ENCODE measurements at places on chromosomes 16 and 17.

GRCh38 chr16:31010585-31011325 lies at the start of gene STX1B:
Gene STX1B (minus strand): TSS chr16:31010638. CDS start chr16:31010396, 242 bp downstream.
- DNase-seq: peak; percentile 22

GRCh38 chr17:19302791-19303331 lies 59.7 kb downstream of the B9D1 start:
- DNase-seq: no peak

GRCh38 chr17:17351901-17352781 lies 49.0 kb downstream of the NT5M start:
- DNase-seq: no peak

DNA sequence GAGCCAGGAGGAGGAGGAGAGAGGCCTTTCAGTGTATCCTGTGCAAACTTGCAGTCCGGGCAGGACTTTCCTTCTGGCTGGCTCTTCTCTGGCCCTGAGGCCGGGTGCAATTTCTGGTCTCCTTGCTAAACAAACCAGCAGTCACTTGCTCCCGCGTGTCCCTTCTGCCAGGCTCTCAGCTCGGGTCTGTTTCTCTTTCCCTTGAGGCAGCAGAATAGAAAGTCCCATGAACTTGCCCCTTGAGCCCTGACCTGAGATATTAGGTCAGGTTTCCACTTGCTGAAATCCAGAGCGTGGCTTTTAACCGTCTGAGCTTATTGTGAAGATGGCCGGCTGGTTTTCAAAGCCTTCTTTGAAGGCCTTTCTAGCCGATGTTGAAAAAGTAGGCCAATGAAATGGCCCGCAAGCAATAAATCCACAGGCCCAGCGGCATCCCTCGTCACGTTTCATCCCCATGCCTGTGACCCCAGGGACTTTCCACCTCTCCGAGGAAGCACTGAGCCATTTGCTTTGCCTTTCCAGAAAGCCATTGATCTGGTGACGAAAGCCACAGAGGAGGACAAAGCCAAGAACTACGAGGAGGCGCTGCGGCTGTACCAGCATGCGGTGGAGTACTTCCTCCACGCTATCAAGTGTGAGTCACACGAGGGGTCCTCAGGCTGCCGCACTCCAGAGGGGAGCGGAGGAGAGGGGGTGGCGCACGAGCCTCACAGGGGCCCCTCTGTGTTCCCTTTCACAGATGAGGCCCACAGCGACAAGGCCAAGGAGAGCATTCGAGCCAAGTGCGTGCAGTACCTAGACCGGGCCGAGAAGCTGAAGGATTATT lies 4.5 kb downstream of the VPS4A start:
- DNase-seq: no peak

GRCh38 chr17:10633738-10634379 lies 23.2 kb downstream of the MYH3 start:
- no peak for DNase-seq

DNA sequence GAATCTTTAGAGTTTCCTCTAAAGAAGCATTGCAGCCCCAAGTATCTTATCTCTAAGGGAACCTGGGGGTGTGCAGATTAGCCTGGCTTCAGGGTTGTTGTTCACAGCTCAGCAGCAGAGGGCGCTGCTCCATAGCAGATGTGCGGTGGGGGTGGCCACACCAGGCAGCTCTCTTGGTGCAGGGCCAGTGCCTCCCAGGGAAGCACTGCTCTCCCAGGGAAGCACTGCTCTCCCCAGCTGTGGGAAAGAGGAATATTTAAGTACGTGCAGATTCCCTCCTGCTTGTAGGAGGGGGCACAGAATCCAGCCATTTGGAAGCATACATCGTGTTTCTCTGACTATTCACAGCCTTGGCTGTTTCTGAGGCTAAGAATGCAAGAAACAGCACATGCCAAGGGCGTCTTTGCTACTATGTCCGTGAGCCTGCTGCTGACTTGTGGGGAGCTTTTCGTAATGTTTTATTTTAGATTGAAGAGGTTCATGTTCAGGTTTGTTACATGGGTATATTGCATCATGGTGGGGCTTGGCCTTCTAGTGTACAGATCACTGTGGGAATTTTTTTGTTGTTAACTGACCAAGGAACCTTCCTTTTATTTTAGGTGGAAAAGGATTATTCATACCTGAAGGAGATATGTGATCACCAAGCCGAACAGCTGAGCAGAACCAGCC lies 217.8 kb downstream of the SPECC1 start:
- peak; percentile 69 for DNase-seq

DNA sequence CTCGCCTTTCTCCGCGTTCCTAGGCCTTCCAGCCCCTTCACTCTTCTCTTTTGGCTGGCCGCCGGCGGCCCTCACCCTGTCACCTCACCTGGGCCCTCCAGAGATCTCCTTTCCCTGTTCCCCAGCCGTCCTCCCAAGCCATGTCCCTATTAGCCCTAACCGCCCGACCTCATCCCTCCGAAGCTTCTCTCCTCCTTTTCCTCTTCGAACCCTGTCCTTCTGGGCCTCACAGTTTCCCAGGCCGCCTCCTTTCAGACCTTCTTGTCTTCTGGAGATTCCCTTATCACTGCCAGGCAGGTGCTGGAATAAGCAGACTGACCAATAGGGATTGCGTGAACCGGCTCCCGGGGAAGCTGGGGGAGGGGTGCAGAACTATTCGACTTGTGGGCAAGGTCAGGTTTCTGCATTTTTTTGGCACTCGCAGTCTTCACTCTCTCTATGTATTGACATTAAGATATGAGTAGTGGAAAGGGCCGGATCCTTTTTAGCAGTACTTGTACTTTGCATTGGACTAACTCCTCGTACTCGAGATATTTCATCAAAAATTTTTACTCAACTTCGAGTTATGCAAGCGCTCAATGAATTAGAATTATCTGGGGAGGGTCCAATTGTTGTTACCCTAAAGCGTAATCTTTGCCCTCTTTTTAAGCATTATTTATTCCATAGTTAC lies 690 bp downstream of the RHOT1 start:
- DNase-seq: no peak

GRCh38 chr16:88561485-88562359 lies 8.5 kb upstream of the ZC3H18 start:
- DNase-seq: peak; percentile 62

DNA sequence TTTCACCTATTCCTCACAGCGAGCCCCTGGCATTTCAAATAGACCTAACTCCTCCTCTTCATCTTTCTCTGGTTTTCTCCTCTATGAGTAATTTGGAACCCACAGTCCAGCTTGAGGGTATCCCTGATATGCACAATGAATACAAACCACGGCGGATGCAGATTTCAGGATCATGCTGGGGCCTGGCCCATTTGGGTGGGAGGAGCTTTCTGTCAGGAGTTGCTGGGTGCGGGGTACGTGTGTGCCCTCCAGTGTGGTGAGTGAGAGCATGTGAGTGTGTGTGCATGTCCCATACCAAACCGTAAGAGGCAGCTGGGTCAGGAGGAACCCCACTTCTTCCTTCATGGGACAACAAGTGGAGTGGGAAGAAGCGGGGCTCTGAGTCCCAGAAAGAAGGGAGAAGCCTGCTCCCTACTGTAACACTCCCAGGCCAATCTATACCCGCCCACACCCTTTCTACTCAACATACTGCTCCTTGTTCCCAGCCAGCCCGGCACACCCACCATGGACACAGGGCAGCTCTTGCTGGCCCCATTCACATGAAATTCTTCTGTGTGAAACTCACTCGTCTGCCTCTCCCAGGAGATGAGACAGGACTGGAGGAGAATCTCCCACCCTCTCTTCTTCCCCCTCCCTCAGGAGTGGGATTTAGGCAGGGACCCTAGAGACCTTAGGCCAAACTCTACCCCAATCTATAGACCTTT lies 18.4 kb downstream of the CNTNAP1 start:
- no peak for DNase-seq

DNA sequence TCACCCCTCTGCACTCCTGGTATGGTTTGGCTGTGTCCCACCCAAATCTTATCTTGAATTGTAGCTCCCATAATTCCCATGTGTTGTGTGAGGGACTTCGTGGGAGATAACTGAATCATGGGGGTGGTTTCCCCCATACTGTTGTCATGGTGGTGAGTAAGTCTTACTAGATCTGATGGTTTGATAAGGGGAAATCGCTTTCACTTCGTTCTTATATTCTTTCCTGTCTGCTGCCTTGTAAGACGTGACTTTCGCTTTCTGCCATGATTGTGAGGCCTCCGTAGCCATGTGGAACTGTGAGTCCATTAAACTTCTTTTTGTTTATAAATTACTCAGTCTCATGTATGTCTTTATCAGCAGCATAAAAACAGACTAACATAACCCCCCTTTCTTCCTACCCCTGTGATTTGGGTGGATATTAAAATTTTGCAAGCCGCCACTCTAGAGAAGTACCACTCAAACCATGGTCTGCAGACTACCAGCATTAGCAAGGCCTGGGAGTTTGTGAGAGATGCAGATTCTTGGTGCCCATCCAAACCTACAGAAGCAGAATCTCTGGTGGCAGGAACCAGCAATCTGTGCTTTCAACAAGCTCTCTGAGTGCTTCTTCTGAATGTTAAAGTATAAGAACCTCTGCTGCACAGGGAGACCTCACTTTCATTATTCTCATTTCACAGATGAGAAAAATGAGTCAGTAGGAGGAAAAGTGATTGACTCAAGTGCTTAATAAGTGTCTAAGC lies 999.5 kb upstream of the EEF2KMT start:
- no peak for DNase-seq

- no peak for DNase-seq
Observed at GRCh38 chr16:12614662-12615278, 188.9 kb downstream of the CPPED1 start.

DNA sequence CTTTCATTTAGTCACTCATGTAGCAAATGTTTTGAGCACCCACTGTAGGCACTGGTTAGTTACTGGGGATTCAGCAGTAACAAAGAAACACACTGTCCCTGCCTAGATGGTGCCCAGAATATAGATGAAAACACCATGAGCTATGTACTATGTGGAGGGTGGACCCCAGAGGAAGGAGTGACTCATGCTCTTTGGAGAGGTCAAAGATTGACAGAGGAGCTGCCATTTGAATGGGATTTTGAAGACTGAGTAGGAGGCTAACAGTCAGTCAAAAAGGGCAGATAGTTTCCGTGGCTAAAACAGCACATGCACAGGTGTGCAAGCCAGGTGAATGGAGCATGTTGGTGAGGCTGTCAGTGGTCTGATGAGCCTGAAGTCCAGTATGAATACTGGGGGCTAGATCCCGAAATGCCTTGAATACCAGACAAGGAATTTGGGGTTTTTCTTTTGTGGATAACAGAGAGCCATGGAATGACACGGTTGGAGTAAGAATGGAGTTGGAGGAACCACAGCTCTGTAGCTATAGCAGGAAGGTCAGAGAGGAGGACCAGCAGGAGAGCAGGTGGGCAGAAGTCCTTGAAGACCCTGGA lies 6.1 kb downstream of the IL21R start:
- peak; percentile 76 for DNase-seq

- no peak for DNase-seq
Observed at GRCh38 chr16:67431775-67432505, 1.0 kb downstream of the HSD11B2 start.
